ENCODE measurements at places on chromosomes 1 and 21.

DNA sequence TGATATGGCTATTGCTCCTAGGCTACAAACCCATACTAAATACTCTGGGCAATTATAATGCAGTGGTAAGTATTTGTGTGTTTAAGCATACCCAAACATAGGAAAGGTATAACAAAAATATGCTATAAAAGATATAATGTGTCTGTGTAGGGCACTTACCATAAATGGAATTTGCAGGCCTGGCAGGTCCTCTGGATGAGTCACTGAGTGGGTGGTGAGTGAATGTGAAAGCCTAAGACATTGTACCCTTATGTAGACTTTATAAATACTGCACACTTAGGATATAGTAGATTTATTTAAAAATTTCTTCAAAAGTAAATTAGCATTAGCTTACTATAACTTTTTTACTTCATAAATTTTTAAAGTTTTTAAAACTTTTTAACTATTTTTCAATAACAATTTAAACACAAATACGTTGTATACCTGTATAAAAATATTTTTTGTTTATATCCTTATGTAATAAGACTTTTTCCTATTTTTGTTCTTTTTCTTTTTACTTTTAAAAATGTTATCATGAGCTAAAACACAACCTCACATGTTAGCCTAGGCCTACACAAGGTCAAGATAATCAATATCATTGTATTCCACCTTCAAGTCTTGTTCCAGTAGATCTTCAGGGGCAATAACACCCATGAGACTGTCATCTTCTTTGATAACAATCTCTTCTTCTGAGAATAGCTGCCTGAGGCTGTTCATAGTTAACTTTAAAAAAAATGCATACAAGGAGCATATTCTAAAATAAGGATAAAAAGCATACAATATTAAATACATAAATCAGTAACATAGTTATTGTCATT lies 306.3 kb upstream of the RGS18 start:
- no peak for DNase-seq

DNA sequence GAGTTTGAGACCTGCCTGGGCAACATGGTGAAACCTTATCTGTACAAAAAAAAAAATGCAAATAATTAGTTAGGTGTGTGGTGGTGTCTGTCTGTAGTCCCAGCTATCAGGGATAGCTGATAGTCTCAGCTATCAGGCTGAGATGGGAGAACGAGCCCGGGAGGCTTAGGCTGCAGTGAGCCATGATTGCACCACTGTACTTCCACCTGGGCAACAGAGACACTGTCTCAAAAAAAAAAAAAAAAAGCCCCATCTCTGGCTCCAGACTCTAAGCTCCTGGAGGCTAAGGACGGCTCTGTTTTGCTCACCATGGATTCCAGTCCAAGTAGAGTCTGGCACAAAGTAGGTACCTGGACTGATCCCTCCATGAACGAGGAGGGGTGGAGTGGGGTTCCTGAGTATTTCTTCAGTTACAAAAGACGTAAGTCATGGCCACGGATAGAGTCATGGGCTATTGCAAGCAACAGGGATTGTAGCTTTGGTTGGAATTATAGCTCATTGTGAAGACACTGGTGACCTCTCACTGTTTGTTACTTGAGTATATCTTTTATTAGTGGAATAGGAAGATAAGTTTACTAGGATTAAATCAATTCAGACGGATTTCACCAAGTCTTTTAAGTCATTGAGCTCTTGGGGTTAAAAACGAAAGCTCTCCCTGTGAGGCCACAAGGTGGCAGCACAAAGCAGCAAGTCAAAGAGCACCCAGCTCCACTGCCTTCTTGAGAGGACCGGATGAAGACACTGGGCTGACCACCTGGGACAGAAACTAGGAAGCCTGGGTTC lies 35.6 kb upstream of the TMEM61 start:
- DNase-seq = peak; percentile 82

- no peak for DNase-seq
Observed at GRCh38 chr1:230000493-230001184, 66.4 kb upstream of the GALNT2 start.

GRCh38 chr1:117312453-117313138 lies 54.7 kb upstream of the MAN1A2 start:
- DNase-seq = no peak

GRCh38 chr1:31497601-31498000 lies 78.7 kb upstream of the TINAGL1 start:
- no peak for DNase-seq

DNA sequence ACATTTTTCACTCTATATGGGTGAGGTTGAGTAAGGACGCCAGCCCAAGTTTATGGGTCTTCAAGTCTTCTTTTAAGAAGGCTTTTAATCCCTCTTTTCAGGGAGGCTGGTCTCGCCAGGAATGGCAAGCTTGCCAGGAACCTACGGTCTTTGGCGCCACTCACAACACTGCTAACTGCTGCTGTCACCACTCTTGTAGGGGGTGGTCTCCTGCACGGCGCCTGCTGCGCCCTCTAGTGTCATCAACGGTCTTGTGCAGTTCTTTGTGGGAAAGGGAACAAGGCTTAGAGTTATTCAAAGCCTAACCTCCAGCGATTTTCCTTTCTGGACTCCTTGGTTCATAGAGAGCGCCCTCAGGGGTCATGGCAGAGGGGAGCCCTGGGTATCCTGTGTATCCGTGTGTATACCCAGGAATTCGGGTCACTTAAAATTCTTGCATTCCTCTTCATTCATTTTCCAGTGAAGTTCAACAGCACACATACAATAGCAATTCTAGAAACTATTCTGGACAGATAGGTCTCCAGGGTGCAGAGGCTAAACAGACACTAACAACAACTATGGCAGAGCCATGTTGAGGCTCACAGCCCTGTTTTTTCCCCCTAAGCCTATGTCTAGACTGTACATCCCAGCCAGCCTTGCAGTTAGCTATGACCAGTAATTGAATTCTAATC lies 392.8 kb upstream of the CAMK1G start:
- peak; percentile 92 for DNase-seq

GRCh38 chr1:232728507-232729263 lies 76.5 kb upstream of the MAP10 start:
- DNase-seq = no peak

GRCh38 chr21:46264690-46265144 lies 20.7 kb downstream of the MCM3AP start:
- no peak for DNase-seq

- no peak for DNase-seq
Observed at GRCh38 chr1:90768826-90769225, 51.7 kb upstream of the BARHL2 start.

- no peak for DNase-seq
Observed at GRCh38 chr1:15324869-15325335, 77.9 kb downstream of the FHAD1 start.

DNA sequence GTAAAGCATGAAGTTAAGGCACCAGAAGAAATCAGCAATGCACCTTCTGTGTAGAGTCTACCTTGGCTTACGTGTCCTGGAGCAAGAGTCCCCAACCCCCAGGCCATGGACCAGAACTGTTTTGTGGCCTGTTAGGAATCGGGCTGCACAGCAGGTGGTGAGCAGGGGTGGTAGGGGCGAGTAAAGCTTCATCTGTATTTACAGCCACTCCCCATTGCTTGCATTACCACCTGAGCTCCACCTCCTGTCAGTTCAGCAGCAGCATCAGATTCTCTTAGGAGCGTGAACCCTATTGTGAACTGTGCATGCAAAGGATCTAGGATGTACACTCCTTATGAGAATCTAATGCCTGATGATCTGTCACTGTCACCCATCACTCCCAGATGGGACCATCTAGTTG lies 21.5 kb downstream of the ZMYND12 start:
- DNase-seq = no peak

- no peak for DNase-seq
Observed at GRCh38 chr1:176853503-176853902, 311.0 kb downstream of the ASTN1 start.

- no peak for DNase-seq
Observed at GRCh38 chr21:38490411-38491020, 7.8 kb downstream of the ERG start.

GRCh38 chr1:17984583-17984982 lies 123.0 kb upstream of the IGSF21 start:
- no peak for DNase-seq

- DNase-seq = no peak
Observed at GRCh38 chr1:206930210-206930798, 8.6 kb upstream of the FCMR start.

GRCh38 chr1:183019139-183019740 lies 4.0 kb upstream of the LAMC1 start:
- DNase-seq = no peak

DNA sequence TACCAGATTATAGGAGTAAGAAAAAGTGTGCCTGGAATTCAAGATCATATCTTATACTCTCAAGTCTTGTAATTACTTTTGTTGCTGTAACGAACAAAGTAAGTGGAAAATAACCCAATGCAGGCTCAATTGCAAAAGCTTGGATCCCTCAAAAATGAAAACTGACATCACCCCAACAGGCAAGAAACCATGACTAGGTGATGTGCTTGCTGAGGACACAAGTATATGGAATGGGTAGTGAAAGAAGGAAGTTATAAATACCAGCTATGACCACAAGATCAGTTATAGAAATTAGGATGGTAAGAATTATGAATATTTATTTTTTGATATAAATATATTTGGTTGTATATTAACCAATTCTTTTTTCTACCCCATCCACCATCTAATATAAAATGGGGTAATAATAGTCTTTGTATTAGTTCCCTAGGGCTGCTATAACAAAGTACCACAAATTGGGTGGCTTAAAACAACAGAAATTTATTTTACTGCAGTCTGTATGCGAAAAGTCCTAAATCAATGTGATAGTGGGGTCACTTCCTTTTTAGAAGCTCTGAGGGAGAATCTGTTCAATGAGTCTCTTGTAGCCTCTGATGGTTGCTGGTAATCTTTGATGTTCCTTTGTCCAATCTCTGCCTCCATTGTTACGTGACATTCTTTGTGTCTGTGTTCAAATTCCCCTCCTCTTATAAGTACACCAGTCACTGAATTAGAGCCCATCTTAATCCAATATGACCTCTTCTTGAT lies 45.0 kb downstream of the DUSP10 start:
- DNase-seq = no peak

DNA sequence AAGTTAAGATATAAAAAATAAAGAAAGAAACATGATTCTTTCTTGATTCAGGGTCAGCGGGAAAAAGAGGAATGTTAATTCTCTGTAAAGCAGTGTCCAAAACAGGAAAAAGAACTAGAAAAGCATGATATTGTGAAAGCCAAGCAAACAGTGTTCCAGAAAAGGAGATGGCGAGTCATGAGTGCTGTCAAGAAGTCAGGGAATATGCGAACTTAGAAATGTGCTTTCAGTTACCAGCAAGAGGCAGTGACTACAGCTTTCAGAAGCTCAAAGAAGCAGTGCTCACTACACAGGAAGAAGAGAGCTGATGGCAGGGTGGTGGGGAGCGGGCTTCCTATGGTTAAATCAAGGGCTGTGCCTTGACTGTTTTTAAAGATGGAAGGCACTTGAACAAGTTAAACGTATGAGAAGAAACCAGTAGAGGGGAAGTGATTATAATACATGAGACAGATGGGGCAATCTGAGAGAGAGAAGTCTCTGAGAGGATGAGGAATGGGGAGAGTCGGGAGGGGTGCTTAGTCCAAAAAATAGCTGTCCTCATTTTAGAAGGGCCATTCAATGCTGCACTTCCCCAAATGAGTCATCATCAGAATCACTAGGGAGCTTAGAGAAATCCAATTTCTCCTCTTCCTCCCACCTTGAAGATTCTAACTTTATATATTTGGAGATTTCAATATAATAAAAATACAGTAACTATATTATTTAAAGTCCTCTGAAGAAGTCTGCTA lies 90.4 kb downstream of the KCNK1 start:
- DNase-seq = no peak

- no peak for DNase-seq
Observed at GRCh38 chr1:230049731-230050130, 17.3 kb upstream of the GALNT2 start.

GRCh38 chr1:44610527-44611148 lies 63.6 kb downstream of the TMEM53 start:
- DNase-seq = no peak

GRCh38 chr21:34544032-34544496 lies 32.1 kb upstream of the KCNE1 start:
- peak; percentile 81 for DNase-seq

DNA sequence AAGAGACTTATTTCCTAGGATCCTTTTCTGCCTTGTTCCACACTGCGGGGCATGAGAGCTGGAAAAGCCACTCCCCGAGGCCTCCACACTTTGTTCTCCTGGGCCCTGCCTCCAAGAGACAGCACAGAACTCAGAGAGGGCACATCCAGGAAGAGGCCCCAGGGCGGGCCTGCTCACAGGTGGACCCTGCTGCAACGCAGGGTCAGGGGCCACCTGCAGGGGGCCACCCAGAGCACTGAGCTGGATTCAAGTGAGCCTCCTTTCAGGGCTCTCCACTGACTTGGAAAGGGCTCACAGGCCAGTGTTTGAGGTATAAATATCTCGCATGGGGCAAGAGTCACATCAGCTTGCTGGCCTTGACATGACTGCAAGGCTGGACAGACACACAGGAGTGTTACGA lies 4.8 kb downstream of the RGS16 start:
- peak; percentile 76 for DNase-seq

- DNase-seq = no peak
Observed at GRCh38 chr1:156193208-156193487, 756 bp upstream of the SLC25A44 start.

GRCh38 chr1:115176189-115176588 lies 86.9 kb upstream of the TSPAN2 start:
- no peak for DNase-seq

DNA sequence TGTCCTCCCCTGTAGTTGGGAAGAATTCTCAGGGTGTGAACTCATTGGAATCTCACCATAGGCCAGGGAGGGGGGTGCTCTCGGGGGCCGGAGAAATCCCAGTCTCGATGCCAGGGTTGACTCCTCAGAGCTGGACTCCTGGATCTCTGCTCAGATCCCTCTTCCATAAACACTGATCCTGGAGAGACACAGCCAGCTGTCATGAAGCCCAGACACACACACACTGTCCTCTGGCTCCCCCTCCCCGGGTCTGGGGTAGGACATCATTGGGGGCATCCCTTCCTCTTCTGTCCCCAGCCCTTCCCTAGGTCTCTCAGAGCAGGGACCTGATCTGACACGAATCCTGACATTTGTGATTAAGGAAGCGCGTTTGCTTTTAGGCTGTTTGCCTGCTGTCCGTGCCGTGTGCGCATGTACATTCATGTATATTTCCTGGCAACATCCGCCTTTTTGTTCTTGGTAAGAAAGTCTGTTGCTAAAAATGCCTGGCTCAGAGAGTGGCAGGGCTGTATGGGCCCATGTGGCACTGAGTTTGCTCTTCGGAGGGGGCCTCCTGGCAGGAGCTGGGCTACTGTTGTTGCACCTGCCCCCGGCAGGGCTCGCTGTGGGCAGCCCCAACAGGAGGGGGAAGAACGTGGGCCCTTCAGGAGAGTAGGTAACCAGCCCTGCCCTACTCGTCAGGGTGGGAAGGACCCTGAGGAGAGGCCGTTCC lies 45.4 kb upstream of the SELENON start:
- DNase-seq = no peak
